Airway epithelial cell (primary cell): ENCODE measurements at places on chromosomes 4 and X. TPM values are rescaled to one million over a fixed set of nuclear protein-coding genes. Genes with fewer than 3 reads are reported as not detected.

PACRGL gene
- 18.3 and 21.8 TPM in 2 replicates for total RNA-seq

SRPX gene
- total RNA-seq, result 11.2 and 13.6 TPM in 2 replicates

RADX gene
- 2.2 and 2.3 TPM in 2 replicates for total RNA-seq

PABPC1L2B gene
- not detected in 2 replicates for total RNA-seq
